Pons (tissue), 1 donor: ENCODE measurements at places on chromosomes 13 and 19.

- DNase-seq, result no peak
These were observed 1.3 kb downstream of the NECTIN2 start for GRCh38 chr19:44847144-44848035.

DNA sequence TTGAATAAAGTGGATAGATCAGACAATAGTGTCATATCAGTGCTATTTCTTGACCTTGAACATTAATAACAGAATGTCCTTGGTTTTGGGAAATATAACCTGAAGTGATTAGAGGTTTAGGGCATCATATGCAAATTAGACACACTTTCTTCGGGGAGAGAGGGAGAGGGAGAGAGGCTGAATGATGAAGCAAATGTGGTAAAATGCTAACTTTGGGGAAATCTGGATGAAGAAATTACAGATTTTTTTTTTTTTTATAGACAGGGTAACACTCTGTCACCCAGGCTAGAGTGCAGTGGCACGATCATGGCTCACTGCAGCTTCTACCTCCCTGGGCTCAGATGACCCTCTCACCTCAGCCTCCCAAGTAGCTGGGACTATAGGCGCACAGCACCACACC lies 3.9 kb upstream of the NCR1 start:
- DNase-seq, result no peak

GRCh38 chr13:110828705-110829104 lies 86.2 kb downstream of the ANKRD10 start:
- no peak for DNase-seq

DNA sequence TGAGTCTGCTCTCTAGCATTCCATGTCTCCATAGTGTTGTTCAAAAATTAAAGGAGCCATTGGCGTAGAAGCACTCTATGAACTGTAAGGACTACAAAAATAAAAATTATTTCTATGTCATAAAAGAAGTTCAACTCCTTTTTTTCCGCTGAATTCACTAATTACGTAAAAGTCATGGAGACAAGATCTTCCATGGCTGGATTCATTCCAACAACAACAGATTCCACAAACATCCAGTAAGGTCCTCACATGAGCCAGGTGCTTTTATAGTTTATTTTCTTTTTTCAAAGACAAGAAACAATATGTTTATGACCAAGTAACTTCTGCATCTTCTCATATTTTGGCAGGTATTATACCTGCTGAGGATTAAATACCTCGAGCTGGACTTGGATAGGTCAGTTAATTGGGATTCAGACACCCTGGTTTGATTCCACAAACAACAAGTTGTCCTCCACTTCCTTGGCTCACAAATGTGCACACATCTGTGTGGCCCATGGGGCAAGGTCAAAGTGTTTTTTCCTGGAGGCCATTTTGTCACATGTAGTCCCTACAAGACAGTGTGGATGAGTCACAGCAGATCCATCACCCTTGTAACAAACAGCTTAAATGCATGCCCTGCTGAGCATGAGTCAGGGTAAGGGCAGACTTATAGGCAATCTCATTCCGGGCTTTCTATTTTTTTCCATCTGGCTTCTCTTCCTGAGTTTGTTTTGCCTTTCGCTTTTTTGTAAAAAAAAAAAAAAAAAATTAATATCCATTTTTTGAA lies 475.6 kb downstream of the COG6 start:
- no peak for DNase-seq

- no peak for DNase-seq
These were observed 148.5 kb downstream of the GPC5 start for GRCh38 chr13:91546900-91547299.

DNA sequence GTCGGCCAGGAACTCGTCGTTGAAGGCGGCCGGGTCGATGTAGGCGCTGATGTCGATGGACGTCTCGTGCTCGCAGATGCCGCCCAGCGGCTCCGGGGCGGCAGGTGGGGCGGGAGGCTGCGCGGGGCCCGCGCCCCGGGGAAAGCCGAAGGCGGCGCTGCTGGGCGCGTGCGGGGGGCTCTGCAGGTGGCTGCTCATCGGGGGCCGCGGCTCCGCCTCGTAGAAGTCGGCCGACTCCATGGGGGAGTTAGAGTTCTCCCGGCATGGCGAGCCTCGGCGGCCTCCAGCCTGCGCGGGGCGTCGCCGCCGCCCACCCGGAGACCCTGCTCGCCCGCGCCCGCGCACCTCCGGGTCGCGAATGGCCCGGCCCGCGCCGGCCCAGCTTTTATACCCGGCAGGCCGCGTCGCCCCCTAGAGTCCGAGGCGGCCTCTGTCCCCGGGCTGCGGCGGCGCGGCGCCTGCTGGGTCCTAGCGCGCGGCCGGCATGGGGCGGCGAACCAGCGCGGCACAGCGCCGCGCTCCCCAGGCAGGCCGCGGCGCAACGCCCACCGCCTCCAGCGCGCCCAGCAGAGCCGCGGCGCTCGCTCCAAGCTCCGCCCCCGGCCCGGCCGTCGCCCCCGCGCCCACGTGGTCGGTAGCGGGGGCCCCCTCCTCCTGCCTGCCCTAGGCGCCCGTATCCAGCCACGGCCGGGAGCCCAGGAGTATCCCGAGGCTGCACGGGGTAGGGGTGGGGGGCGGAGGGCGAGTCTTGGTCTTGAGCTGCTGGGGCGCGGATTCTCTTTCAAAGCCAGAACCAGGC lies at the start of gene CEBPA:
CEBPA (minus strand) TSS at position 360 of the 799 bp plus-strand sequence; CDS start at position 240, 120 bp downstream.
- DNase-seq, result peak; percentile 67

DNA sequence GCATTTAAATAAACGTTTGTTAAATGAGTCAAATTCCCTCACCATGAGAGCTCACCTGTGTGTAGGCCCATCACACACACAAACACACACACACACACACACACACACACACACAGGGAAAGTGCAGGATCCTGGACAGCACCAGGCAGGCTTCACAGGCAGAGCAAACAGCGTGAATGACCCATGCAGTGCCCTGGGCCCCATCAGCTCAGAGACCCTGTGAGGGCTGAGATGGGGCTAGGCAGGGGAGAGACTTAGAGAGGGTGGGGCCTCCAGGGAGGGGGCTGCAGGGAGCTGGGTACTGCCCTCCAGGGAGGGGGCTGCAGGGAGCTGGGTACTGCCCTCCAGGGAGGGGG lies 8.5 kb upstream of the CEACAM5 start:
- DNase-seq, result no peak

- no peak for DNase-seq
These were observed 129.6 kb downstream of the OLFM4 start for GRCh38 chr13:53158201-53158600.

GRCh38 chr13:96851856-96852445 lies 142.3 kb downstream of the OXGR1 start:
- no peak for DNase-seq

GRCh38 chr19:50384685-50385535 lies 763 bp downstream of the POLD1 start:
- DNase-seq, result no peak

DNA sequence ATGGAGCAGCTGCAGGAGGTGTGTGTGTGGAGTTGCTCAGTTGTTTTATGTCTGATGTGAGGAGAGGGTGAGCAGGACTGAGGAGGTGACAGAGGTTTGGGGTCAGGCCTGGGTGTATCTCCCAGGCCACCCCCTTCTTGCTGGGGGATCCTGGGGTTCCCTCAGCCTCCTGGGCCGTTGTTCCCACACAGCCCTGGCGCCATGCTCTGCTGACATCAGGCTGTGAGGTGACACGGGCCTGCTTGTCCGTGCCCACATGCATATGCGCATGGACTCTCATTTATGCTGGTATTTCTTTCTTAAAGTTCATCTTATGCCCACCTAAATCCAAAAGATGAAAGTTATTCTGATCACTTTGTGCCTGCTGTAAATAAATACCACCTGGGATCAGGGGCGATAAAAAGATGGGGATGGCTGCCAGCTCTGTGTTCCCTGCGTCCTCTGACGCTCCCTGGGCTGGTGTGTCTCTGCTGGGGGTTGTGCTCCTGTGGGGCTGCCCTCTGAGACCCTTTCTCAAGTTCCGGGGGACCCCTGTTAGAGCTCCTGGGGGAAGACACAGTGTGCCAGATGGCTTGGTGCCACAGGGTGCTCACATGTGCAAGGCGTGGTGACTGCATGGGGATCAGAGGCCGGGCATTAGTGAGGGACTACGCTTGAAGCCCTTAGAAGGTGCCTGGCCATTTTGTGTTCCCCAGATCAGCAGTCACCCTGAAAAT lies 12.6 kb downstream of the NAXD start:
- DNase-seq, result no peak

- DNase-seq, result no peak
These were observed 115.8 kb upstream of the TMTC4 start for GRCh38 chr13:100790405-100790804.

- DNase-seq, result no peak
These were observed 19.2 kb downstream of the NAXD start for GRCh38 chr13:110634558-110634957.
